ENCODE measurements at places on chromosomes 7 and 10.

- DNase-seq, result no peak
These were observed 641.8 kb upstream of the FOXK1 start for GRCh38 chr7:4040109-4040928.

- no peak for DNase-seq
These were observed 86.0 kb downstream of the ATE1 start for GRCh38 chr10:121841862-121842261.

DNA sequence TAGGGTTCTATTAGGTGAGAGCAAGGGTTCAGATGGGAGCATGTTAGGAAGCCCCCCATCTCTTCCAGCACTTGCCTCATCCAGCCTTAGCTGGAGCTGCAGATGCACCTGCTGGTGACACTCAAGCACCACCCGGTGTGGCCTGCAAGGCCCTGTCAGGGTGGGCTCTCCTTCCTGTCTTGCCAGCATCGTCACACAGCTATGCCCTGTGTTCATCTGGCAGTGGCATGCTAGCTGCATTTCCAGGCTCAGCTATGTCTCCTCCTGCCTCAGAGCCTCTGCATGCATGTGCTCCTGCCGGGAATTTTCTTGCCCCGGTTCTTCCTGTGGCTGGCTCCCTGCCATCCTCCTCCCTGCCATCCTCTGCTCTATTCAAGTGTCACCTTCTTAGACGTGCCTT is 129.7 kb upstream of the KLF6 start:
- DNase-seq, result no peak

GRCh38 chr7:84248267-84248666 is 53.7 kb upstream of the SEMA3A start:
- no peak for DNase-seq

DNA sequence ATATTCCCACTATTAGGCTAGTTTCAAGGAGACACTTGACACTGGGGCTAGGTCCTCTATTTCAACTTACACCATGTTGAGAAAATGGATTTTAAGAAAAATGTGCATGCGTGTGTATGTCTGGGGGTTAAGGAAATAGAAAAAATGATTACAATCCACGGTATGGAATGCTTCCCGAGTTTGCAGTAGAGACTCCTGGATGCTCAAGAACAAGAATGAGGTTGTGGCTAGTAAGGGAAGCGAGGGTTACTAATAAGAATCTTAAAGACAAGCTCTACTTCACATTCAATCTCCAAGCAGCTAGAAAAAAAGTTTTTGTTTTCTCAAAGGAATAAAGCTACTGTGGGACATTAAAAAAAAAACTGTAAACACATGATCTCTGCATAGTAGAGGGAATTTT is 54.7 kb downstream of the ANK3 start:
- no peak for DNase-seq

GRCh38 chr7:38744746-38745145 is 113.6 kb upstream of the AMPH start:
- no peak for DNase-seq

GRCh38 chr7:127930341-127931328 is 100.6 kb downstream of the LRRC4 start:
- DNase-seq, result no peak

DNA sequence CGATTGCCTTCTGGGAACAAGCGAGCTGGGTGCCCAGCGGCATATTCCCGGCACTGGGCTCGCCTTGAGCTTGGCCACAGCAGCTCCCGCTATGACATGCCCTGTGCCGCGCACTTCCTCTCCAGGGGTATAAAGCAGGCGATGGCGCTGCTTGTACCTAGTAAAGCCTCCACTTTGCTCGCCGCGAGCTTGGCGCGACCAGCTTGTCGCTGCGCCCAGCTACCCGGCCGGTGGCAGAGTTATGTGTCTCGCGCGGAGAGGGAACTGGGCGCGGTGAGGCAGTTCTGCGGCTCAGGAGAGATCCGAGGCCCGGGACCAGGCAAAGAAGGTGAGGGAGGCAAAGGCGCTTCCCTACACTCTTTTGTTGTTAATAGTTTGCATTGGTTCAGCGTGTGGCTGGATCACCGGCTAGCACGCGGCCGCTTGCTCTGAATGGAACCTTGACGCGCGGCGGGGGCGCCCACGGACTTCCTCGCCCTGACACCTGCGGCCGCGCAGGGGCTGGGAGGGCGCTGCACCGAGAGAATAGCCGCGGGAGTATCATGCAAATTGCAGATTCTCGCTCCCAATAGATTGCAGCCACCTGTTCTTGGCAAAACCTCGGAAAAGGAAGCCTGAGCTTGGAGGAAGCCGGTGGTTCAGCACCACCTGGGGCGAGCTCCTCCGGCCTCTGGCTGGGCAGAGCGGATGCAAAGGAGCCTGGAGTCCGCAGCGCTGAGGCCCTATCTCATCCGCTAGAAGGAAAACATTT is 3.0 kb upstream of the BUB3 start:
- no peak for DNase-seq

DNA sequence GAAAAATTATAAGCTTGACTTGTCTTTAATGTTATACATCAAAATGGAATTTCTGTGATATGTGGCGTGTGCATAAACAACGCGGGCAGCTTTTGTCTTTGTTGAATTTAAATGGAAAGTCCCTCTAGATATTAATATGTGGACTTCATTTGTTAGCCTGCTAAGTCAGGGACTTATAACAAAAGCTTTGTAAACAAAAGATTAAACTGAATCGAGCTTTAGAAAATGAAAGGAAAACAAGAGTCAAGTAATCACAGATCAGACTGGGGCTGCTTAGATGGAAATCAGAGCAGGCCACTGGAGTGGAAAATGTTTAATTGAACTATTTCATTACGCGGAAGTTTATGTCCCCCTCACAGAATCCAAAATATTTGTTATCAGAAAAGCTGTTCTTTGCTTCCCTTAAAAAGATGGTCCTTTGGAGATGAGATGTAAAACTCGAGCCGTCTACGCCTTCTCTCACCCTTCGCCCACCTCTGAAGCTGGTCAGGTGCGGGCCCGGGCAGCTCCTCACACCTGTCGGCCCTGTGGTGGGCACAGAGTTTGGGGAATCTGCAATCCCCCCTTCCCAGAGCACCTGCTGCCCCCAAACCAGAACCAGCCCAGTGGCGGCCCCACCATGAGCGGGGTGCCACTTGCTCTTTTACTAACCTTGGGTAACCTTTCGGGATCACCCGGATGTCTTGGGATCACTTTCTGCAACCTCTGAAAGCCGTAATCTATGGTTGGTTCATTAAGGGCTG is 116.2 kb downstream of the EBF3 start:
- no peak for DNase-seq

DNA sequence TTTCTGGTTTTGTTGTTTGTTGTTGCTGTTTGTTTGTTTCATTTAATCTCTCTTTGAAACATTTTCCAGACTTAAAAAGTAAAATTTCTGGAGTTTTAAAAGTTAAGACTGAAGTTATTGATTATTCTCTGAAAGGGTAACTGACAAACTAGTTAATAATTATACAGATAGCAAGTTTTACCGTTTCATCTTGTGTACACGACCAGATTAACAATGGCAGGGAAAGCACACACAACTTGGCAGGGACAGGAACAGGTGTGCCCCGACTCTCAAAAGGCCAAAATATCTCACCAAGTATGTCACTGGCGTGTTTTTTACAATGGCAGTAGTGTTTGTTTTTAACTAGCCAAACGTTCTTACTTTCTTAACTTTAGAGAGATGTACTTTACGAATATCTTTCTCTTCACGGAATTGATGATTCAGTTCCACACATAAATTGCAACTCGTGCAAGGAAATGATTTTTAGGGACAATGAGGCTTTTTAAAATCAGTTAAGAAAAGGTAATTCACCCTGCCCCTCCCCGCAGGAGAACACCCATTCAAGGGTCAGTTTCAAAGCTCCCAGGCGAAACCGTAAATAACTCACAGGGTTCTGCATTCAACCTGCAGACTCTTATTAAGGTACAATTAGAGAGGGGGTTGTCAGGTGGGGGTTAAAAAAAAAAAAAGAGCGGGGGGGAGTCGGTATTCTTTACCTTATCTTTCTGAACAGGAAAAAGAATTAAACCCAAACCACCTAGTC is 3.5 kb downstream of the CTBP2 start:
- no peak for DNase-seq

- no peak for DNase-seq
These were observed 173.6 kb upstream of the AKR1E2 start for GRCh38 chr10:4652111-4653010.

DNA sequence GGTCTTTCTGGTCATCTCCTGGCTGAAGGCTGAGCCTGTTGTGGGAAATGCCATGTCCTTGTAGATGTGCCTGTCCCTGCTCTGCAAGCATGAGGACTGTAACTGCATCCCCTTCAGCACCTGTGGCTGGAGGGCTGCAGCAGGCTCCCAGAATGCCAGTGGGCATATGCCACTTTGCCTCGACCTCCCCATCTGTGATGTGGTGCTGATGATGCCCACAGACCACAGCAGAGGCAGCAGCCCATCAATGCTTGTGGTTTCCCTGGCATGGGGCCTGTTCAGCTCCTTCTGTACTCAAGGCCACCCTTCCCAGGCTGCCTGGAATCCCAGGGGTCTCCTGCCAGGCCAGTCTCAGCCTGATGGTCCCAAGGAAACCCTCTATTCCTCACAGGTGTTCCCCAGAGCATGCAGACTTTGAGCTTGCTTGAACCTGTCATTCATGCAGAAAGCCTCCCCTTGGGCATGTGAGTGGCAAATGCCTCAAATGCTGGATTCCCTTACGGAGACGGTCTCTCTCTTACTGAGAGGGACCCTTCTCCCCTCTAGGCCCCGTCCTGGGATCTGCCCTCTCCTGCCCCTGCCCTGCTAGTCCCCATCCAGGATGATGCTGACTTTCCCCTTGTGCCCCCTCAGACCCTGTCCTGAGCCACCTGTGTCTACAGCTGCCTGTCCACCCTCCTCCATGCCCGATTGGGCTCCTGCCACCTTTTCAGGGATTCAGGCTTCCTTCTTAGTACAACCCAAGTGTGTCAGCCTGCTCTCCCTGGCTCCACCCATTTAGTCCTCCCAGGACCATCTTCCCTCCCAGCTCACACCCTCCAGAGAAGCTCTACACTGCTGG is 50.9 kb upstream of the ANTXRL start:
- no peak for DNase-seq

DNA sequence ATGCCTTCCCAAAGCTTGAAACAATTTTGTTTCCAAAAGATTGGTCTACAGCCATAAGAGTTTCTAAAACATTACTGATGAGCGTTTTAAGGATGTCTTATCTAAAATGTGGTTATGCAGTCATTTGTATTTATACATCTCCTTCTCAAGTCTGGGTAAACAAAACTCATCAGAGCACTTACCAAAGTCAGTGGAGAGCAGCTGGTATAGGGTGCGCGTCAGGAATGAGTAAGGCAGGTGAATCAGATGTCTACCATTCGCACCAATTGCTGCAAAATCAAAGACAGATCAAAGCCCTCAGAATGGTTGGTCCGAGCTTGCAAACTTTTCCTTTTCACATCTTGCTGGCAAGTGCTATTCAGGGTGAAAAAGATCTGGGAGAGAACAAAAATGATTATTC is 65.6 kb upstream of the FAM171A1 start:
- DNase-seq, result no peak

DNA sequence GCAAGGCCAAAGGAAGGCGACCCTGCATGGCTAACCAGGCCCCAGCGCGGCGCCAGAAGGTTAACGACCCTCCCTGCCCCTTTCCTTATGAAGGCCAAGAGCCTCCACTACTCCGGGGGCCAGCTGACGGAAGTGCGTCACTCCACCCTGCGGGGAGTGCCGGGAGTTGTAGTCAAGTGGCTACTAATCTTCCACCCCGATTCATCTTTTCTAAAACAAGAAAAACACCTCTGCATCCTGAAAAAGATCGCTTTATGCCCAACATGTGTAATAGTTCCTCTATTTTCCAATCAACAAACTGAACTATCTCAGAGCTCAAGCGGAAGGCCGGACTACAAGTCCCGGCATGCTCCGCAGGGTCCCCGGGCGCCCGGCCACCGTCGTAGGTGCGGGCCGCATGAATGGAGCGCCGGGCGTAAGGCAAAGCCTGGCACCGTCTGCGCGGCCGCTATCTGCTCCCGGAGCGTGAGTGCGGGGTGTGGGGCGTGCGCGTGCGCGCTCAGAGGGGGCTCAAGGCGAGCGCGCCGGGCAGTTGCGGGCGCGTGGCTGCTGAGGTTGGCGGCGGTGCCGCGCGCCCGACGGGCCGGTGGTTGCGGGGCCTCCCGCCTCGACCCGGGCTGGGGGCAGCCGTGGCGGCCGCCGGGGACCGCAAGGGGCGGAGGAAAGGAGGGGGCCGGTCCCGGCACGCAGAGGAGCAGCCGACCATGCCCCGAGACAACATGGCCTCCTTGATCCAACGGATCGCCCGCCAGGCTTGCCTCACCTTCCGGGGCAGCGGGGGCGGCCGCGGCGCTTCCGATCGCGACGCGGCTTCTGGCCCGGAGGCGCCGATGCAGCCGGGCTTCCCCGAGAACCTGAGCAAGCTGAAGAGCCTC is at the start of gene ADO:
ADO (plus strand) TSS at position 365 of the 875 bp plus-strand sequence; CDS start at position 705, 340 bp downstream.
- DNase-seq, result peak; percentile 94

DNA sequence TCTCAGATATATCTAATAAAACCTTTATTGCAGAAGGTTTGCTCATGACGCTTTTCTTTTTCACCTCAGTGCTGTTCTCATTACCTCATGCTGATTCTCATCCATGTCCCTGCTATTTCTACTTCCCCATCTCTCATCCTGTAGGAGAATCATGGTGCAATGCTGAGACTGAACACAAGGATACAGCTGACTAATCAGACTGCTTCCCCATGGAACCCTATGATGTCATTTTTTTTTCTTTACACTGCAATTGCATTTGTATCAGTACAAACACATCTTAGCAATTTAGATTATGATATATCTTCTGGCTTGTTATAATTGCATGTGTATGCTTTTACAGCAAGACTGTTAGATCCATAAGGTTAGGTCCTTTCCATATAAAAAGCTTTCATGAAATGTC is 93.7 kb downstream of the SEMA3A start:
- DNase-seq, result no peak

GRCh38 chr7:38223306-38223705 is 45.3 kb downstream of the STARD3NL start:
- DNase-seq, result no peak

- DNase-seq, result no peak
These were observed 147.8 kb upstream of the KLF14 start for GRCh38 chr7:130881799-130882141.

GRCh38 chr10:80659289-80659688 is 121.6 kb downstream of the SH2D4B start:
- DNase-seq, result no peak

GRCh38 chr10:33286157-33286934 is 48.1 kb downstream of the NRP1 start:
- no peak for DNase-seq

DNA sequence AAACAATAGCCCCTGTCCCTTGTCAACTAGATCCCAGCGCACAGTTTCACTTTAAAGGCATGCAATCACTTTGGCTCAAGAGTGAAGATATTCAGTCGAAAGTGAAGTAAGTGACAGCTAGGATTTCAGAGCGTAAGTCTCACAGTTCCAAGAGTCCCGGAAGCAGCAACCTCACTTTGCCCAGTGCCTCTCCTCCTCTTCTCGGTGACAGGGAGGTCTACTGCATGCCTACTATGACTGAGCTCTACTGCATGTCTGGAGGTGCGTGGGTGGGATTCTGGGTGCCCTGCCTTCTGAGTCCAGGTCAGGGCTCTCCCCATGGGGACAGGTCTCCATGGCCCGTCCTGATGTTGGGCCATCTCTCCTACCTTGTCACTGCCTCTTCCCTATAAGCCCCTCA is 17.0 kb downstream of the PRKCQ start:
- no peak for DNase-seq
